ENCODE measurements at places on chromosomes 1 and 21.
A peak's percentile ranks its signal among the peaks of the same experiment; 100 is the strongest.

- no peak for DNase-seq
These were observed 2.6 kb upstream of the MFN2 start for GRCh38 chr1:11977625-11978024.

DNA sequence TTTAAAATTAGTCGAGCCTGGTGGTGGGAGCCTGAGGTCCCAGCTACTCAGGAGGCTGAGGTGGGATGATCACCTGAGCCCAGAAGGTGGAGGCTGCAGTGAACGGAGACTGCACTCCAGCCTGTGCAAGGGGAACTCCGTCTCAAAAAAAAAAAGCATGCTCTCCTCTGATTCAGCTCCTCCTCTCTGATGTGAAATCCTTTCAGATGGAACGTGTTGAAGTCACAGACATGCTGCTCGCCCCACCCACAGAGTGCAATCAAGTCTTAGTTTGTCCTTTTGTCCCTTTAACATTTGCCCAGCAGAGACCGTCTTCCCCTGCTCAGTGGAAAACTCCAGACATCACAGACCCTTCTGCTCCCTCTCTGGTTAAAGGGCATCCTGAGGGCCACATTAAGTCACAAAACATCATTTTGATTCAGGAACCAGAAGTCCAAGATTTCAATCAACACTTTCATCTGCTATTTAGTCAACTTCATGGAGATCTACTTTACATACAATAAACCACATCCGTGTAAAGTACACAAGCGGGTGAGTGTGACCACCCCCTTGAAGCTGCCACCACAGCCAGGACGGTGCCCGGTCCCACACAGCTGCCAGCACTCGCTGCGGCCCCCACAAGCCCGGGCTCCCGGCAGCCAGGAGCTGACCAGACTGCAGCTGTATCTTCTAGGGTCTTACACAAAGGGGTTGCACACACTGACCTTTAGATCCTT is 18.9 kb upstream of the RNF223 start:
- DNase-seq, result no peak

- no peak for DNase-seq
These were observed 100.5 kb downstream of the NPHP4 start for GRCh38 chr1:5891736-5892135.

DNA sequence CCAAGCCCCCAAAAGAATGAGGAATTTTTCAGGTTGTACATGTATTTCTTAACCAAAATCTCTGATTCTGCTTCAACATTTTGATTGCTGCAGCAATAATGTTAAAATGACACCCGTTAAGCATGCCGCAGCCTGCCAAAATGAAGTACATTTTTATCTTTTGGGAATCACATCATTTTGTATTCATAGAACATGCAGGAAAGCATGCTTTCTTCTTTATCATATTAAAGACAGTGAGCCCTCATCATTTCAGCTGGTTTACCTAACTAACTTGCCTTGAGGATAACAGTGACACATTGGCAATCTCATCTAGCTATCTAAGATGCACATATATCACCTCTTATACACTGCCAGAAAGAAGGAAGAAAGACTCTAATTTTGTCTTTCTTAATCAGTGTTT is 299.2 kb downstream of the LTN1 start:
- DNase-seq, result no peak

GRCh38 chr1:50237056-50237455 is 128.3 kb downstream of the ELAVL4 start:
- no peak for DNase-seq

GRCh38 chr21:20272791-20273362 is 725.3 kb upstream of the NCAM2 start:
- DNase-seq, result no peak

- DNase-seq, result no peak
These were observed 2.5 kb downstream of the SLAMF6 start for GRCh38 chr1:160520582-160520981.

DNA sequence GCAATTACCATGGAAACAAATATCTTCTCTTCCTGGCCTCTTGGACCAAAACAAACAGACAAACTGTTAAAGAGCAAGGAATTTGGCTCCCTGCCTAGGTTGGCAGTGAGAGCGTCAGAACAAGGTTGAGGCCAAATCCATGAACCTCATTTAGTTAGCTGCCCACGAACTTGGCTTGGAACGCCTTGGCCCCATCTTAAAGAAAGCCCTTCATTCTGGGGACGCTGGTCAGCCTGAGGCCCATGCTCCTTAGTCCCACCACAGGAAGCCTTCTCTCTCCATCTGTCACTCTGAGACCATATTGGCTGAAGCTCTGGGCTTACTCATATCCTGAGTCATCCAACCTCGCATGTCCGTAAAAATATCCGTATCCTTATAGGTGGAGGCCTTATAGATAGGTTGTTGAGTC is 62.4 kb upstream of the DIRAS3 start:
- peak; percentile 80 for DNase-seq

DNA sequence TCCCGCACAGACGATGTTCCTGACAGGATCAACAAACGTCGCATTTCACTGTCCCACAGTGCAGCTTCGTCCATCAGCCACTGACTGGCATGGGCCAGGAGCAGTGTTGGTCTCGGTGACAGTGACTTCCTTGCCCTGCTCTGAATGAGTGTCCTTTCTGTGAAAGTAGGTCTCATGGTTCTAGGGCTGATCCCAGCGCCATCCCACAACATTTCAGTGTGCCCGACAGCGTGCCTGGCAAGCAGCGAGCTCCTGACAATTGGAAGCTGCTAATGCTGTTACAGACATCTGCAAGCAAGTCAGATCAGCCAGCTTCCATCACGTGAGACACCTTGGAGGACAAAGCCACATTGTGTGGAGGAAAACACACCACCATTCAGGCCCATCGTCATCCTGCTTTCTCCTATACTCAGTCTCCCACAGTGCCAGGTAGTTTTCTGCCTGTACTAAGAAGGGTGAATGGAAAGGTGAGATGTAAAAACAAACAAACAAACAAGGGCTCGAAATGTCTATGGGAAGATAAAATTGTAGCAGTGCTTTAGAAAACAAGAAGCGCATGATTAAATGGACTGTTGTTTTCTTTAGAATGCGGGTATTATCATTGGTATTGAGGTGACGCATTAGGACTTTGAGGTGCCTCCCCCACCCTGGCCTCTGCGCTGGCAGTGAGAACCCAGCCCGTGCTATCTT is 21.9 kb downstream of the ERRFI1 start:
- DNase-seq, result no peak

DNA sequence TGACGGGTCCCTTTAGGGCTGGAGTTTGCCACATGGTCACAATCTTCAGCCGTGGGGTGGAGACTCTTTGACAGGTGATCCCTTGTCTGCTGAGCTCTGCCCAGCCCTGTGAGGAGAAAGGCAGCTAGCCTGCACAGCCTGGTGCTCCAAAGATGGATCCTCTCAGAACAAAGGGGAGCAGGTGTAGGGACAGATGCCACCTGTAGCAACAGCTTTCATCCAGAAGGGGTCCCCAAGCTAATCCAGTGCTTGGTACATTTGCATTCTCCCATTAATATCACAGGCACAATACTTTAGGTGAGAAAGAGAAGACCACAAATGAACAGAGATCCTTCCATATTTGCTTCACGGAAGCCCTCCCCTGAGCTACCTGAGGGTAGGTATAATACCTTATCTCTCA is 93.2 kb downstream of the CCDC185 start:
- DNase-seq, result no peak

DNA sequence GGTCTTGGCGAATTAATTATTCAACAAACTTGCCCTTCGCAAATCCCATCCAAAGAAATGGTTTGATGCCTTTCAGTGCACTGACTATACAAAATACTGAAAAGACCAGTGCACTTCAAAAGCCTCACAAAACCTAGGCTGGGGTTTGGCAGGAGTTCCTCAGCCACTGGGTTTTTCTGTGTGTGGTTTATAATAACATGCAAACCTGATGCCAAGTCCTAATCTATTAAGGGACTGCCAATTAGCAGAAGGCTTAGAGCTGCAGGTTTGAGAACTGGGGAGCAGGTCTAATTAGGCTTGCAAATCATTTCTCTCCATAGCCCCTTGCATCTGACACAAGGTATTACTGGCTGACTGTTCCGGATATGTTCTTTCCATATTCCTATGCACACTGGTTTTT is 27.7 kb downstream of the PLPP3 start:
- DNase-seq, result peak; percentile 68

DNA sequence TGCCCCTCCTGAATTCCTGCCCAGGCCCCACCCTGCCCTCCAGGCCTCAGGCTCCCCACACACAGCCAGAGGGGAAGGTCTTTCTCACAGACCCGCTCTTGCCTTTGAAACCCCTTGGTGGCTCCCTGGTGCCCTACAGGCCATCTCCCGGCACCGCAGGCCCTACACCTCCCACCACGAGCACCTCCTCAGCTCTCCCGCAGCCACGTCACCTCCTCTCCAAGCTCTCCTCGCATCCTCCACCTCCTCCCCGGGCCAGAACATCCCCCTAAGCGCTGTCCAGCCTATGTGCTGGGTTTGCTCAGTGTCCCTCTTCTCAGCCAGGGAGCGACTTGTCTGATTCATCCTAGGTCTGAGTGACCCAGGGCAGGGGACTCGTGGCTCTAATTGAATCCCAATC is 66.4 kb downstream of the DMRTB1 start:
- no peak for DNase-seq

- no peak for DNase-seq
These were observed 40.6 kb upstream of the CLIC4 start for GRCh38 chr1:24704411-24705259.

DNA sequence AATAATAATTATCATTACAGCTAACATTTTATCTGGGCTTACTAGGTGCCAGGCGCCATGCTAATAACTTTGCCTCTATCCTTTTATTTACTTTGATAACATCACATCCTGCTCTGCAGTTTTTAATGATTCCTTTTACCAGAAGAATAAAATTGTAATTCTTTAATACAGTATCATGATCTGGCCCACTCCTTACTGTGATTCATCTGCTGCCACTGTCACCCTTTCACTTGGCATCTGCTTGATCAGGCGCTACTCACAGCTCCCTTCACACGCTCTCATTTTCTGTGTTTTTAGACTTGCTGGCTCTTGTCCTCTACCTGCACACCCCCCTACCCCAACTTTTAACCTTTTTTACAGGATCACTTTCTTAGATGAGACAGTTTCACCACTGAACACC is 167.5 kb downstream of the NTMT2 start:
- DNase-seq, result no peak

DNA sequence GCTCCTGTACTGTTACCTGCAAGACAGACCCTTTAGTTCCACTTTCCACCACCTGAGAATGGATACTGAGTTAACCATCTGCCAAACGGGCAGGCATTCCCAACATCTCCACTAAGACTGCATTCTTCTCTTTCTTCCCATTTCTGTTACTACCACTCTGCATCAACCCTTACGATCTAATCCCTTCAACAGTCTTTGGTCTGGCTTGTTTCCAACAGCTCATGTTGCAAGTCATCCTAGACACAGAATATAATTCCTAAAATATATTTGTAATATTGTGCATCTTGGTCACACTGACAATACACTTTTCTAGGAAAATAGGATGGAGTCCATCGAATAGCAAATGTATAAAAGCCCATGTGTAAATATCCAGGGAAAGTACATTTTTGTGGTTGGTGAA is 166.7 kb downstream of the SIPA1L2 start:
- DNase-seq, result no peak

DNA sequence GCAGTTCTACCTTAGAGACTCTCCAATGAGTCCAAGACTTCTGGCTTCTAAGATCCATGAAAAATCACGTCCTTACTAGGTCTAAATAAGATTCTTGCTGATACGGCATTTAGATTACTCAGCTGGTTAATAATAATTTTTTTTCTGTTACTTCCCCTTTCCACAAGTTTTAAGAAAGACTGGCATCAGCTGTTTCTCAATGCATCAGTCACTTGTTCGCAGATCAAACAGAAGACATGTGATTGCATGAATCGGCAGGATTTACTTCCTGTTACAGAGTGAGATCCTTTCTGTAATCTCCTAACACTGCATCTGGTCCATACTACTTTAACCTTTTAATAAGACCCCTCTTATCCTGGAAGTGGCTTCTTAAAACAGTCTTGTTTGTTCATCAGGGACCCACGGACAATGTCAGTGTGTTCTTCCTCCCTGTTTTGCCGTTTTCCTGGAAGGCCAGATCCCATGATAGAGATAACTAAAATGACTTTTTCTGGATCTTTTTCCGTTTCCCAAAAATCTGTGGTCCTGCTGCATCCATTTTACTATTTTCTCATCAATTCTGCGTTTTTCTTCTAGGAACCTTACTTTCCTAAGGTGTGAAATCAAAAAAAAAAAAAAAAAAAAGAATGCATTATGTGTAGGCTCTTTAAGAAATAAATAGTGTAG is 6.1 kb downstream of the NPL start:
- no peak for DNase-seq

GRCh38 chr1:202283379-202283844 is 58.3 kb downstream of the UBE2T start:
- DNase-seq, result no peak

DNA sequence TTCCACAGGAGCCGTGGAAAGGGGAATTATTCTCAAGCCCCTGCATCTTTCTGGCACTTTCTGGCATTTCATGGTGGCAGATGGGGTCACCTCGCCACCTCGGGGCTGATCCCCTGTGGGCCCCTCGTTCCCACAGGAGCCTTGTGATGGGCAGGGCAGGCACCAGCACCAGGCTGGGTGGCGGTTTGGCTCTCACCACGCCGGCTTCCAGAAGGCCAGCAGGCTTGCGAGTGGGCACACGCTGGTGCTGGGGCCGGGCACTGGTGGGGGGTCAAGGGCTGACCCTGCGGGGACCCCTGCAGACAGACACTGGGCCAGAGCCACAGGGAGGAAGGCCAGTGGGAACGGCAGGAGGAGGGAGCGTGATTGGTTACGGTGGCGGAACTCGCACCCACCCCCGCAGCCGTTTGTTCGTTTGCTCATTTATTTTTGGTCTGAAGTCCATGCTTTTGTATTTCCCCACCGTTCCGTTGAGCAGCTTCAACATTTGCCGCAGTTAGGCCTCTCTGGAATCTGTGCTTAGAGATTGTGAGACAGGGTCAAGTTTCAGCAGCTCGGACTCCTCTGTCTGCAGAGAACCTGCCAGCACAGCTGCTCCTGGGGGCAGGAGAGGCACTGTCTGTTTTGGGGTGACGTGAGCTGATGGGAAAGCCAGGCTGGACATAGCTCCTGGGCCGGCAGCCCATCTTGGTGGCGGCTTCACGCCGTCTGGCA is 5.3 kb downstream of the COL18A1 start:
- no peak for DNase-seq

GRCh38 chr1:179742717-179743678 is at the start of gene FAM163A:
Gene FAM163A (plus strand): TSS chr1:179743291. CDS start chr1:179813098, 69,807 bp downstream.
- no peak for DNase-seq

- no peak for DNase-seq
These were observed 106.7 kb upstream of the SOD1 start for GRCh38 chr21:31552826-31553225.

DNA sequence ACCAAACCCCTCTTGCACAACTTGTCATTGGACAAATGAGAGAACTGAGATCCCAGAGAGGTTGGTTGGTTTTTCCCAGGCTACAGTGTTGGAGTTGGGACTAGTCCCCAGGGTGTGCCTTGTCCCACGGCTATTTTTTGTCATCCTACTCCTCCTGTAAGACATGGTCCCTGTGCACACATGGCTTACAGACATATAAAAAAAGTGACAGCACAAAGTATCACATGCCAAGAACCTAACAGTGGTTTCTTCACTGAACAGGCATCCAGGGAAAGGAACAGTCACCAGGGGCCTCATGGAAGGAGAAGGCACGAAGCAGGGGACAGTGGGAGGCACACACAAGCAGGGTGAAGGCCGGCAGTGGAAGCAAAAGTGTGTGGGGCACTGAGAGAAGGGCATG is 36.5 kb downstream of the SERBP1 start:
- DNase-seq, result no peak

Measured in NCI-H446 treated with DMSO at 0.1 percent for 48 hours (cell line).